ENCODE measurements at places on chromosomes 12 and 14.

DNA sequence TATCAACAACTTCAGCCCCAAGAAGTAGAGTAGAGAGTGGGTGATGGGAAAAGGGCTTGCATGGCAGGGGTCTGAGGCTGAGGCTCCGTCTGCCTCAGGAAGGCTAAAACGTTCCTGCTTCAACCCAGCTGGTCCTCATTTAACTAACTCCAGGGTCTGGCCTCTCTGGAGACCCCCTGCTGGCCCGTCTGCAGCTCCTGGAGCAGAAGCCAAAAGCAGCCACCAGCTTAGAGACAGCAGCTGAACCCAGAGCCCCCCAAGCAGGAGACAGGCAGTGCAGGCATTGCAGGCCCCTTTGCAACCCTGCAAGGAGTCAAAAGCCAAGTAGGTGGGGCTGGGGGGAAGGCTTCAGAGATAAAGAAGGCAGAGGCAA lies 25.1 kb upstream of the LTBP2 start:
- DNase-seq = no peak

DNA sequence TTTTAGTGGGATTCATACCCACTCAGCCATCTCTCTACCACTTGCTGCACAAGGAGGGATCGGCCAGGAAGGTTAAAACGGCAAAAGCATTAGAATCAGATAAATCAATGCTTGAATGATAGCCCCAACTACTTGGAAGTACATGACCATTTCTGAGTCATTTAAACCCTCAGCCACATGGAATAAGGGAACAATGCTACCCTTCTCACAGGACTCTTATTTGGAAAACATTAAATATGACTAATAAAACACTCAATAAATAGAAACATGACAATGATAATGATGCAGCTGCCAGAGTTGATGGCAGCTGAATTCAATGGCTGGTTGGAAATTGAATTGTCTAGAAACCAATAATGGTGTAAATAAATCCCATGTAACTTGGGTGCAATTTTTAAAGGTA lies 165.4 kb downstream of the FLRT2 start:
- DNase-seq = no peak

GRCh38 chr12:132601171-132601883 lies 9.1 kb downstream of the LRCOL1 start:
- no peak for DNase-seq

- DNase-seq = no peak
Measured at GRCh38 chr14:85445151-85445795, 84.7 kb upstream of the FLRT2 start.

DNA sequence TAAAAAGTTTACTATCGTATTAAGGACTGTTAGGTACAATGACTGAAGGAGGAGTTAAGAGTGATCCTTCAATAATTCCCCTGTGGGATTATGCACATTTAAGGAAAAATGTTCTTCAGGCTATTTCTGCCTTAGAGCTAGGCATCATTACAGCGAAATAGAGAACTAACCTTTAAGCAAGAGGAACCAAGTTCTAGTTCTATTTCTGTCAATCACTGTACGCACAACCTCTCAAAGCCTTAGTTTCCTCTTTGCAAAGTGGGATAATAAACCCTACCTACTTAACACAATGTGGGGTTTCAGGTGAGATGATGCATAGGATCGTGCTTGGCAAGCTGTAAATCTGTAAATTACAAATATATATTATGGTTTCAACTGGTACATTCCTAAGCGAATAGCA lies 15.4 kb downstream of the NTF3 start:
- DNase-seq = no peak

DNA sequence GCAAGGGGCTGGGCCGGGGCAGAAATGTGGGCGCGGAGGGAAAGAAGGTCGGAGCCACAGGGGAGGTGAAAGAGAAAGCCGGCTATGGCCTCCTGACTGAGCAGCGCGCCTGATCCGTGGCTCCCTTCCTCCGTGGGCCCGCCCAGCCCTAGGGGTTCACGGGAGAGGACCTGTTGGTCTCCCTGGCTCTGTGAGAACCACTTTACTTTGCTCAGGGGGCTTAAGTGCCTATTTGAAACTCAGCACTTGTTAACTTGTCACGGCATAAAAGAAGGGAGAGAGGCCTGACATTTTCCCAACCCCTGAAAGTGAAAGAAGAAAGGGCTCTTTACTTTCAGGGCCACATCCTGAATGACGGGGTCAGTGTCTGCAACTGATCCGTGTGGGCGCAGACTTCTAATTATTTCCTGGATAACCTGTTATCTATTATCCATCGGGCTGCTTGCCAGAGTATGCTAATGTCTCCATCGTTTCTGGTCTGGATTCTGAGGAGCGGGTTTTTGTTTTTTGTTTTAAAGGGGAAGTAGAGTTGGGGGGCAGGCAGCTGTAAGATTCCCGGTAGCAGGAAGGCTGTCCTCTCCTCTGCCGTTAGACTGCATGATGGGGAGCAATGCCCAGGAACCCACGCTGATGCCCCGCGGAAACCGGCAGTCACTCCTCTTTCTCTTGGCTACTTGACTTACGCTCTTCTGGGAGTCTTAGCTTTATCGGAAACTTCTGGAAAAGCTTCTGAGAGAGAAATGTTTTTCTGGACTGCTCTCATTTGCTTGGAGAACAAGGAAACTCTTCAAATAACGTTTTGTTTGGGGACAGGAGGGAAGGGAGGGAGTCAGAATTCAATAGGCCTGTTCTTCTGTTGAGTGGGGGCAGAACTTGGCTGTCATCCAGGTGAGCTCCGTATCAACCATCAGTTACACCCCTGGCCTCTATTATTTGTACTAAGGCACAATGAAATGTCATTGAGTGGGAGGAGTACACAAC lies 127.7 kb upstream of the MAX start:
- DNase-seq = peak; percentile 25

GRCh38 chr14:38078393-38078792 lies 129.3 kb upstream of the SSTR1 start:
- DNase-seq = peak; percentile 35

- no peak for DNase-seq
Measured at GRCh38 chr12:51075390-51075789, 8.0 kb downstream of the CSRNP2 start.

- no peak for DNase-seq
Measured at GRCh38 chr14:79077096-79077495, 906.9 kb downstream of the NRXN3 start.

- no peak for DNase-seq
Measured at GRCh38 chr12:115023279-115024265, 339.6 kb upstream of the TBX3 start.

GRCh38 chr14:32211068-32211404 lies 8.0 kb upstream of the RNU6-8 start:
- no peak for DNase-seq

DNA sequence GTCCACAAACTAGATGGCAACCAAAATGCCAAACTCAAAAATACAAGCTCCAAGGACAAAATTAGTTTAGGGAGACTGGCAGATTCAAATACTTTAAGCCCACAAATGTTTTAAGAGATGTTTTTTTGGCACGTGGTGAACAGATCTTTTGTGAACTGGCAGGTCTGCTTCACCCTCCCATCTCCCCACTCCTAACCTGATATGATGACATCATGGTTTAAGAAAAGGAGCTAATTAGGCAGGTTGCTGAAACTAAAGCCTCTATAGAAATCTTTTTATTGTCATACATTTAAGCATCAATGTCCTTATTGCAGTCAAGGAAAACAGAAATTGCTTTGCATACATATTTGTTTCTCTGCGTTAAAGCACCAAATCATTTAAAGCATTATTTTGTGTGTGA lies 5.8 kb downstream of the LRIG3 start:
- no peak for DNase-seq

Data from RPMI8226 (cell line).